NCI-H2107 (cell line): ENCODE measurements at places on chromosomes 5 and 9.

GRCh38 chr5:425714-426113 lies 17.3 kb upstream of the EXOC3 start:
- no peak for DNase-seq

DNA sequence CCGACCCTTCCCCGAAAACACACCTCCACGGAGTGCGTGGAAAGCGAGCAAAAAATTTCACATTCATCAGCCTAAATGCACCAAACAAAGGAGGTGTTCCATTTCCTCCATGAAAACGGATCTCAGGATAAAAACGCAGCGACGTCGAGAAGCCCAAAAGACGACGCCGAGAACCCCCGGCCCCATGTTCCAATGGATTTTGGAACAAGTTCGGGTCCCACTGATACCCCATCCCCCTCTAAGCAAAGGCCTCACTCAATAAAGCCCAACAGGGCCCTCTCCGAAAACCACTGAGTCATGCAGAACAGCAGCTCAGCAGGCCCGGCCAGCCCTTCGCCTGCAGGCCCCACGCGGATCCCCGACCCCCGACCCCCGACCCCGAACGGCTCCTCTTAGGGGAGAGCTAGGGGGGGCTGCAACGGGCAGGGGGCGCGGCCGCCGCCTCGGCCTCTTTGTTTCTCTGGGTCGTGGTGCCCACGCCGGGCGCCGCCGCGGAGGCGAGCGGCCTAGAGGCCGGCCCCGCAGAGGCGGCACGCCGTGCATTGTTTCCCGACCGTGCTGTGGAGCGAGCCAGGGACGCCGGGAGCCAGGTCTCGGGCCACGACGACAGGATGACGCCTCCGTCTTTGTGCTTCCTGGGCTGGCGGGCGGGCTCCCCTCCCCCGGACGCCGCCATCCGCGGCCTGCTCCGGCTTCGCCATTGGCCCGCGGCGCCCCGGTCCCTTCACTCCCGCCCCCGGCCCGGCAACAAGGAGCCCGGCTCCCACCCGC lies 915 bp downstream of the ZFAND5 start:
- no peak for DNase-seq

GRCh38 chr5:84281383-84281782 lies 103.3 kb downstream of the EDIL3 start:
- DNase-seq: no peak

DNA sequence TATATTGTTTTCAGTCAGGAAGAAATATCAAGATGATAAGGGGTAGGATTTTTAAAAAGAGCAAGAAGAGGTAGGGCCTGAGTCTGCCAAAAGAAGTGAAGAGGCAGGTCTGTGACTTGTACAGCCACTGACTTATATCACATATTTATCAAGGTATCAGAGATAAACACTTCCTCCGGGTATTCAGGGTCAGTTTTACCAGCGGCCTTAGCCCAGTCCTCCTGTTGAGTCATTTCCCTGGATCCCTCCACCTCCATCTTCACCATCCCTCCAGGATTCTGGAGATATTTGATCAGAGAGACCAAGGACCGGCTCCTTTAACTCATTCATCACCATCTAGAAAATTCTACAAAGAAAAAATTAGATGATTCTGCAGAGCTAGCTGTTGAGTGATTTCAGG lies 375.7 kb upstream of the TUSC1 start:
- no peak for DNase-seq

GRCh38 chr5:96896276-96896675 lies 20.0 kb downstream of the ERAP2 start:
- DNase-seq: no peak

DNA sequence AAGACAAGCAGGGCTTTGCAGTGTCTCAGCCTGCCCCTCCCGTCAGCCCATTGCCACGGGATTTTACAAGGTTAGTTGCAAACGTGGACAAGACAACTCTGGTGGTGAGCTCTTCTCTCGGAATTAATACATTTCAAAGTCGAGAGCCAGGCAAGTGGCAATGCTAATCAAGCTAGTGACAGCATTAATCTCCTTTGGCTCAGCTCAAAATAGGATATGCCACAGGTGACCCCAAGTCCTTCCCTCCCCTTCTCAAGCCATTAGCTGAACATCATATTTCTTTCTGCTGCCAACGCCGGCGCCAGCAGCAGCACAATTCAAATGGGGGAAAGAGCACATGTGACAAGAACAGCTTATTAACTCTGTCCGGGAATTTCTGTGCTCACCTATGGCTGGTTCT lies 190.1 kb downstream of the ATPSCKMT start:
- DNase-seq: no peak

- no peak for DNase-seq
These were observed 119.2 kb downstream of the LPAR1 start for GRCh38 chr9:110919050-110919435.

DNA sequence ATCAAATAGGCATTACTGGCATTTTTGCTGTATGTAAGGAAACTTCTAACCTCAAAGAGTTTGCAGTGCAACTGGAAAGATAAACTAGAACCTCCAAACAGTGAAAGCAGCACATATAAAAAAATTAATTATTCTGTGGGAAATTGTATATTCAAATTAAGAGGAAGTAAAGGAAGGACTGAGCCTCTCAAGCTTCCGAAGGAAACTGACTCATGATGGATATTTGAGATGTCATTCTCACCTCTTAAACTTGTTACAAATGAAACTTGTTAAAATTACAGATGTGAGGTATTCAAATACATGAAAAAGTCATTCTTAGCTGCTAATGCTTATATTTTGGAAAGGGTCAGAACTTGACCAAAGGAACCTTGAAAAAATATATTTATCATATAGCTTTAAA lies 538.7 kb downstream of the PDE4D start:
- no peak for DNase-seq

GRCh38 chr9:126986506-126986951 lies 71.9 kb downstream of the RALGPS1 start:
- no peak for DNase-seq

DNA sequence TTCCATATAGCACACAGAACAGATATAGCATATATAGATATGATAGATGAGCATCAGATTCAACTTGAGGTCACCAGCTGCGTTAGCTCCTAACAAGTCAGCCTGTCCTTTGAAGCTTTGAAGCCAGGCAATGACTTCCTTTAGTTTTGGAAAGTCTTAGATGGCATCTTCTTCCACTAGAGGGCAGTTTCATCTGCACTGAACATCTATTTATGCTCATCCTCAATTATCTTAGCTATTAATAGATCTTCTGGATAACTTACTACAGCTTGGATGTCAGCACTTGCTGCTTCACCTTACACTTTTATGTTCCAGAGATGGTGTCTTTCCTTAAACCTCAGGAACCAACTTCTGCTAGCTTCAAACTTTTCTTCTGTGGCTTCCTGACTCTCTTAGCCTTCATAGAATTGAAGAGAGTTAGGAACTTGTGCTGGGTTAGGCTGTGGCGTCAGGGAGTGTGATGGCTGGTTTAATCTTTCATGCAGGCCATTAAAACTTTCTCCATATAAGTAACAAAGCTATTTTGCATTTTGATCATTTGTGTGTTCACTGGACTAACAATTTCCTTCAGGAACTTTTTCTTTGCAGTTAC lies 1401.4 kb downstream of the EFNA5 start:
- DNase-seq: no peak

DNA sequence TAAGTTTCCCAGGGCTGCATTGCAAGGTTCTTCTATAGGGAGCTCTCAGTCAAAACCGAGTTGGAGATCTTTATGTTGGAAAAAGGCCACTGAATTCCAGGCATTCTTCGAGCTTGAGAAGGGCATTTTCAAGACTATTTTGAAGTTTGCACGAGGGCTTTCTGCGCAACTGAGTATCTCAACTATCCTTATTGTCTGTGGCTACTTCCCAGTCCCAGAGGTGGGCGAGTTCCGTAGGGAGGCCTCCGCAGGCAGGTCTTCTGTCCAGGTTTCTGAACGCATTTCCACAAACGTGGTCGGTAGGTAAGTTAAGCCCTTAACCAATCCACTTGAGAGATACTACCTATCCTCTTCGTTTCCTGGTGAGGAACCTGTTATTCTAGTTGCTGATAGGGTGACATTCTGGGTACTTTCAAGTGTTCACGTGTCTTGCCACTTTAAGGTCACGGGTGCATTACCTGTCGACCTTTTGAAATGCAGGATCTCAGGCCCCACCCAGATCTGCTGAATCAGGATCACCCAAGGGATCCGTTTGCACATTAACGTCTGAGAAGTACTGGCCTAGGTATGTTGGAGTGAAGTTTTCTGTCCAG lies 51.4 kb upstream of the TJP2 start:
- no peak for DNase-seq

DNA sequence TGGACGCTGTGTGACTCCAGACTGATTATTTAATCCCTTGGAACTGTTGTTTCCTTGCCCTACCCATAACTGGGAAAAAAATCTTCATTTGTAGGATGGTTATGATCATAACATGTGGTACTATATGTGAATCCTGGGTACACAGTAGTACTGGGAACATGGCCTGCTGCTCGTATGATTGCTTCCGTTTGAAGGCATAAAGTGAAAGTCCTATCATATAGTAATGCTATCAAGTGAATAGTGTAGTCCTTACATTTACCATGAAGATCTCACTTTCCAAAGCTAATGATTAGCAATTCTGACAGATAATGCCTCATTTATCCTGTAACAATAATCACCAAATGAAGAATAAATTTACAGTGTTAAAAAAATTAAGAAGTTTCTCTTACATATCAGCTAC lies 53.2 kb downstream of the MEF2C start:
- no peak for DNase-seq

- no peak for DNase-seq
These were observed 194.0 kb downstream of the CRB2 start for GRCh38 chr9:123550012-123550411.

GRCh38 chr9:91157883-91158282 lies 203.8 kb downstream of the AUH start:
- DNase-seq: no peak
